Neuronal stem cell (in vitro differentiated cells): ENCODE measurements at places on chromosomes 6 and 20.

GRCh38 chr6:100657678-100658330, 193.1 kb upstream of the SIM1 start:
- no peak for DNase-seq

DNA sequence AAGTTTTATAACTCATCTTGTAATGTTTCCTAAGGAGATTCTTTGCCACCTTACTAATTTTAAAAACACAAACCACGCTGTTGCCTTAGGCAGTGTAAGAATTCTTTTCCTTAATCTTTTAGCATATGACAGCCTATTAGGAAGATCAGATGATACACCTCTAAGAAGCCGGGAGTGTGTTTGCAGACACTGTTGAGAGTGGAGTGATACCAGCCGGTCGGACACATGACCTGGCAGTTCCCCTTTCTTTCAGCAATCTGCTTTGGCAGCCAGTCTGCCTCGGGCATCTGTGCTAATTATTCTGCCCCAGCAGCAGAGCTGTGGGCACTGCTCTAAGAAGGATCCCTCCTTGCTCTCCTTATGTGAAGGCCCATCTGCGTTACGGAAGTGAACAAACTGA, 50.9 kb downstream of the PLCB4 start:
- no peak for DNase-seq

- DNase-seq, result no peak
Measured at GRCh38 chr6:111494951-111495635, 12.1 kb upstream of the REV3L start.

- no peak for DNase-seq
Measured at GRCh38 chr6:5617179-5617578, 355.9 kb downstream of the FARS2 start.

DNA sequence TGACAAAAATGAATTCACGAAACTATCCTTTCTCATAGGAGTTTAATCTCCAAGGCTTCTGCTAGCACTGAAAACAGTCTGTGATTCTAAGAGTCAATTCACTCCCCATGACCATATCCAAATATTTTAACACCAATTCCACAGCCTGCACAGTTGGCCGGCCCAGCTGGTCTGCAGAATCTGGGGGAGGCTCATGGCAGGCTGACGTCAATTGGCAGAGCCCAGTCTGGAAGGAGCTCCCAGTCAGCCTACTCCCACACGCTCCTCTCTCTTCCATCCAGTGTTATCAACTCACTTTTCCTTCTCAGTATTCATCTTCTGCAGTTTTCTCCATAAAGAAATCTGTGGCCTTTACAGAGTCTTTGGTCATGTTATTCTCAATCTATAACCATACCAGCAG, 111.0 kb downstream of the TBXT start:
- DNase-seq, result no peak

DNA sequence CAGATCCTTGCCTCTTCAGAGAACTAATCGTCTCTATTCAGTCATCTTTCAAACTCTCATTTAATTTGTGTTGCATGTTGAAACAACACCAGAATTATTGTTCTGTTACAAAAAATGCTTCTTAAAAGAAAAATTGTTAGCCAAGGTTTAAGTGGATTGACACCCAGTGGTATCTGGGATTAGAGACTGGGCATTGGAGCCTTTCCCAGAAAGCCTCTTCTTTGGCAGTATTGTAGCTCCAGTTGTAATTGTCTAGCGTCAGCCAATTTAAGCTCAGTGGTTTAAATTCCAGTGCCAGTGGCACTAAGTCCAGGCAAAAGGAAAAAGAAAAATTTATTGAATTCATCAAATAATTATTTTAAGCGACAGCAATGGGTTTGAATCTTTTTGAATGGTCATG, 801 bp downstream of the CCDC28A start:
- DNase-seq, result no peak

DNA sequence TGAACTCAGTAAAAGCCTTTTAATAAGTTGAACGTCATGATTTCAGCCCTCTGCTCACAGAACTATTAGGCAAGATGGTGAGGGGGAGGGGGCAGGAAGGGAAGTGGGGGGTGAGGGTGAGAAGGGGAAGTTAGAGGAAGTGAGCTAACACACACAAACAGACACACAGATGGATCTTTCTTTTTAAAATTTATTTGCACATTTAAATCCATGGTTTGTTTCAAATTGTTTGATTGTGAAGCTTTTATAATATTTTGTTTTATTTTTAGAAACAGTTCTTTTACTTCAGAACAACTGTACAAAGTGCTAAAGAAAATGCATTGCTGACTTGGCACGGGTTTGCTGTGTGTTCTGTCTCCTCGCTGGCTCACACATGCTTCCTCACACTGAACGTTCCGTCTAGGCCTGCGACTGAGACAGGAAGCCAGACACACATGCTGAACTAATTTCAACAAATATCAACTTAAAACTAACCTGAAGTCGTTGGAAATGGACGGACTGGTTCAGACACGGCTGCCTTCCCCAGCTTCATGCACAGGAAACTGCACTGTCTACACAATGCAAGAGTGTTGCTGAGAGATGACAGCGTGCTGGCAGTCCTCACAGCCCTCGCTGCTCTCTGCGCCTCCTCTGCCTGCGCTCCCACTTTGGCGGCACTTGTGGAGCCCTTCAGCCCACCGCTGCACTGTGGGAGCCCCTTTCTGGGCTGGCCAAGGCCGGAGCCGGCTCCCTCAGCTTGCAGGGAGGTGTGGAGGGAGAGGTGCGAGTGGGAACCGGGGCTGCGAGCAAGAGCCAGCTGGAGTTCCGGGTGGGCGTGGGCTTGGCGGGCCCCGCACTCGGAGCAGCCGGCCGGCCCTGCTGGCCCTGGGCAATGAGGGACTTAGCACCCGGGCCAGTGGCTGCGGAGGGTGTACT, 8.1 kb upstream of the ZBP1 start:
- no peak for DNase-seq
